ENCODE measurements at places on chromosomes 1 and 21. TPM values are rescaled to one million over a fixed set of nuclear protein-coding genes. Genes with fewer than 3 reads are reported as not detected.

GRCh38 chr1:221777431-221778072 lies 35.7 kb upstream of the DUSP10 start:
- DNase-seq, result peak; percentile 41

DNA sequence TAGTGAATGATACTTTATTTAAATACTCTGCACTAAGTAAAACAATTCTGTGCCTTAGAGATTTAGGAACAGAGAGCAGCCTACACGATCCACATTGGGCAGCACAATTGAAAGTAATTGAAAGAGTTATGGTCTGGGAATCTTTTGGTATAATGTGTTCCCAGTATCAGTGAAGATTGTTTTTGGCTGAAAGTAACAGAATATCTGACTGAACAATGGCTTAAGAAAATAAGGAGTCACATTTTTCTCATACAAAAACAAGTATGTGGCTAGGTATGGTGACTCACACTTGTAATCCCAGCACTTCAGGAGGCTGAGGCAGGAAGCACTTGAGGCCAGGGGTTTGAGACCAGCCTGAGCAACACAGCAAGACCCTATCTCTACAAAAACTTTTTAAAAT lies 306.2 kb downstream of the NFIA start:
- DNase-seq, result no peak

HENMT1 gene
- total RNA-seq, result 11.0 TPM

GRCh38 chr1:54380290-54380882 lies 25.8 kb downstream of the SSBP3 start:
- no peak for DNase-seq

DNA sequence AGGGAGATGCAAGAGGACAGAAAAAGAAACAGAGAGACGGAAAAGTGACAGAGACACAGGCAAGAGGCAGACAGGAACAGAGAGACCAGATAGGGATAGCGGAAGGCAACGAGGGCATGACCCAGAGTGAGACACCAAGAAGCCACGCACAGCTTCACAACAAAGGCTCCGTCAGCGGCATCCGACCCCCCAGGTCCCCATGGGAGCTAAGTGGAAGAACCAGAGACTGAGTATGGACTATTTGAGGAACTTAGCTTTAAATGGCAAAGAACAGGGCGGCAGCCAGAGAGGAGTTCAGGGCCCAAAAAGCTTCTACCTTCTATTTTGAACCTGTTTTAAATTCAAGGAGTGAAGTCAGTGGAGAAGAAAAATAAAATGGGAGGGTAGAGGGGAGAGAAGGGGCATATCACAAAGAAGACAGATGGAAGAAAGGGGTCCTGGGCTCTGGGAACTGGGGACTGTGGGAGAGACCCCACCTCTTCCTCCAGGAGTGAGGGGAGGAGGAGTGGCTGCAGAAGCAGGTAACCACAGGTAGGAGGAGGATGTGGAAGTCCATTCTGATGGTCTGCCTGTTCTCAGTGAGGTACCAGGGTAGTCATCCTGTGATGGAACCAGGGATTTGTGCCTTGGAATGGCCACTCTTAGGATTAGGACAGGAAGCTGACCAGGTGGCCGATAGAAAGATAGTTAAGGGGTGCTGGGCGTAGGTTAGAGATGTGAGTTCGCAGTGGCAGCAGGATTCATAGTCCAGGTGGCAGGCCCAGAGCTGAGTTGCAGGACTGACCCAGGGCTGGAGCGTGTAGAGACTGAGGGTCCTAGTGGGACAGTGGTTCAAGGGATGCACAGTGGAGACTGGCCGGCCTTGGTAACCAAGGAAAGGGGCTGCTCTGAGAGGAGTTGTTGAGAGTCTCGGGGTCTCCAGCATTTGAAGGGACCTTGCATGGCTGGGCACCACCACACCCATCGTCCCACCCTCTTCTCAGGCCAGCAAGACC lies 37.7 kb downstream of the CSMD2 start:
- no peak for DNase-seq

FALEC gene
- 0.49 TPM for total RNA-seq

DNA sequence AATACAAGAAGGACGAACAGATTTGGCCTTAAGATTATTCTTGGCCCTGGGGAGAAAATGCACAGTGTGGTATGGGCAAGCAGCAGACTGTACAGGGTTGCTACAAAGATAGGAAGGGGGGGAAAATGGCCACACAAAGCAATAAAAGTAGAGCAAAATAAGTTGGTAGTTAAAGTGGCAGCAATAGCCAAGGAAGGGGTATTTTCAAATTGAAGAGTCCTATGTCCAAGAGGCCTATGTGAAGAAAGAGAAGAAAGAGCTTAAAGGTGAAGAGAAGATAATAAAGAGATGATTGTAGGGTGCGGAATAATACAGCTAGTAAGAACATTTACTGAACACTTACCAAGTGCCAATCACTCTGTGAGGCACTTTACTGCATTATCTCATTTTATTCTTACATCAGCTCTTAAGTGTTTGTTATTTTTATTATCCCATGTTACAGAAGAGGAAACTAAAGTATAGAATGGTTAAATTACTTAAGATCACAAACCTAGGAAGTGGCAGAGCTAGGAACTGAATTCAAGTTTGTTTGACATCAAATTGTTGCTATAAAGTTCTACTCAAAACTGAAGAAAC lies 88.1 kb upstream of the TTC39A start:
- DNase-seq, result no peak

DNA sequence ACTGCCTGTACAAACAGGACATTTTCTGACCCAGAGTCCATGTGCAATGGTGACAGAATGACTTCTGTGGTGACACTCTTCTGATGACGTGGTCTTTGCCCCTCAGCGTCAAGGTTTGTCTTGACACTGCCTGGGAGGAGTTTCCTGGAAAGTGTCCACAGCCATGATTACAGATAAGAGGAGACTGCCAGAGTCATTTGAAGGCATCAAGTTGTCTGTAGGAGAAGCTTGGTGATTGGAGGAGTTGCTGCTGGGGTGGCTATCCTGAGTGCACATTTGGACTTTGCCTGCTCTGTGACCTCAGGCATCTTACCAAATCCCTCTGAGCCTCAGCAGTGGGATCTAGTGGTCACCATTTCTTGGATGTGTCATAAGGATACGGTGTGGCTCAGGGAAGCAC lies 17.7 kb downstream of the TCHHL1 start:
- no peak for DNase-seq

FCRL6 gene
- total RNA-seq, result 11.8 TPM

DNA sequence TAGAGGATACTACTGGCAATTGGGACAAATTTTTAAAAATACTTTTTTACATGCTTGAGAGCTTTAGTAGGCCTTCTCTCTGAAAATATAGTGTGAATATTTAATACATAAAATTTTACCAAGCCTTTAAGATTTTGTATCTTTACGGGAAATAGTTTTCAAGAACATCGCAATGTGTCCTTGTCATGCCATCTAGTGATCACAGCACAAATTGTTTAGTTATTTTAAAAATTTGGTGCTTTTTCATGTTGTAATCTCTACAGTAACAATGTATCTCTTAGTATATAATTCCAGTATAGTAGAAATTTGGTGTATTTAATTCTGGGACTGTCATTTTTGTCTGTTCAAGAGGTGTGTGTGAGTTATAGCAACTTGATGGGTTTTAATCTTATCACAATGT lies 6.7 kb downstream of the CDC7 start:
- DNase-seq, result no peak

DNA sequence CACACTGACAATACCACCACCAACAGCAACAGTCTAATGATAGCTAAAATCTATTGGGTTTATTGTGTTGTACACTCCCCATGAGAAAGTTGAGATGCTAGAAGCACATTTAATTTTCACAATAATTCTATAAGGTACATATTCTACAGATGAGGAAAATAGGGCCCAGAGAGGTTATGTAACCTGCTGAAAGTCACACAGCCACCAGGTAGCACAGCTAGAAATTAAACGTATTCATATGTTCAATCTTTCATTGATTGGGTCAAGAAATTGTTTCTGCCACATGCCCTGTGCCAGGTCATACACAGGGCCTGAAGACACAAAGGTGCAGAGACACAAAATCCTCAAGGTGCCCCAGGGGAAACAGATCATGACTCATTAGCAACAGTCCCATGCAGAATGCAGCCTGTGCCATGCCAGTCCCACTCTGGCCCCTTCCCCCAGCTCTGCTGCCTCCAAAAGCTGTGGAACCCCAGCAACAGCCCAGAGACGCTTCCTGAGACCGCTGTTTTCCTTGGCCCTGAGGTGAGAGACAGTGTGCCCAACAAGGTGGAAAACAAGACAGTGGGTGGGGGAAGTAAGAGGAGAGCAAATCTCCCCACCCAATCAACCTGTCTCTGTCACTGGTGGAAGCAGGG lies 32.1 kb downstream of the GJA4 start:
- no peak for DNase-seq

KRTAP7-1 gene
- total RNA-seq, result not detected

DNA sequence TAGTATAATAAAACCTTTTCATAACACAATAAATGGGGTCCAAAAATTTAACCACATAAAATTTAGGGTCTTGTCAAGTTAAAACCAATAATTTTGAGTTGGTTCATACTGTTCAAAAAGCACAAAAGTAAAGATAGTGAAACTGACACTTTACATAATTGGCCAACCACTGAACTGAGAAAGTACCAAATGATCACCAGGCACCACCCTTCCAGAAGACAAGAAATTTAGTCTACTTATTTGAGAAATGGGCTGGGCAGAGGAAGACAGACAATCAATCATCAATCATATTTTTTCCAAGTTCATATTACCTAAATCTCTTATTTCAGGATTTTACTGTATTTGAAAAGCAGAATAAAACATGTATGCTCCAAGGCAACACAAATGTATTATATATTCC lies 6.5 kb upstream of the GOLPH3L start:
- DNase-seq, result no peak

GRCh38 chr1:198238121-198238520 lies 81.3 kb downstream of the NEK7 start:
- no peak for DNase-seq

- DNase-seq, result no peak
Measured at GRCh38 chr21:36654324-36654723, 44.6 kb upstream of the SIM2 start.

DNA sequence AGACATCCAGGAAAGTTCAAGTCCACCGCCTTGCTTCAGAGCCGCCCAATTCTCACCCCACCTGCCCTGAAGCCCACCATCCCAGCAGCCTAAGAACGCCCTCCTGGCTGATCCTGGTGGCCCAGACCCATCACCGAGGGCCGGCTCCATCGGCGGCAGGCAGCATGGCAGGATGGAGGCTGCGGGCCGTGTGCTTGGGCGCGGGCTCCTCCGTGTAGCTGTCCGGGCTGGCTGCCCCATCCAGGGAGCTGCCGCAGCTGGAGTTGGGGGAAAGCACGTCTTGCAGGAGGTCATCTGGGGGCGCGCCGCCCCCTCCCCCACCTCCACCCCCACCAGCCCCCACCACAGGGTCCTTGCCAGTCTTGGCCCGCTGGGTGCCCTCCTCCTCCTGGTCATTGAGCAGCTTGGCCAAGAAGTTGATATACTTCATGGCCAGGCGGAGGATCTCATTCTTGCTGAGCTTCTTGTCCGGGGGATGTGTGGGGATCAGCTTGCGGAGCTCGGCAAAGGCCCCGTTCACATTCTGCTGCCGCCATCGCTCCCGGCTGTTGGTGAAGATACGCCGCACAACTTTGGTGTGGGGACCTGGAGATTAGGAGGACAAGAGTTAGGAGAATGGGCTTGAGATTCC lies 12.3 kb downstream of the TAL1 start:
- DNase-seq, result no peak

RAB3B gene
- total RNA-seq, result 0.02 TPM
